ENCODE measurements at places on chromosomes 2 and 18.

- no peak for DNase-seq
Observed at GRCh38 chr2:66840321-66841002, 405.5 kb downstream of the MEIS1 start.

DNA sequence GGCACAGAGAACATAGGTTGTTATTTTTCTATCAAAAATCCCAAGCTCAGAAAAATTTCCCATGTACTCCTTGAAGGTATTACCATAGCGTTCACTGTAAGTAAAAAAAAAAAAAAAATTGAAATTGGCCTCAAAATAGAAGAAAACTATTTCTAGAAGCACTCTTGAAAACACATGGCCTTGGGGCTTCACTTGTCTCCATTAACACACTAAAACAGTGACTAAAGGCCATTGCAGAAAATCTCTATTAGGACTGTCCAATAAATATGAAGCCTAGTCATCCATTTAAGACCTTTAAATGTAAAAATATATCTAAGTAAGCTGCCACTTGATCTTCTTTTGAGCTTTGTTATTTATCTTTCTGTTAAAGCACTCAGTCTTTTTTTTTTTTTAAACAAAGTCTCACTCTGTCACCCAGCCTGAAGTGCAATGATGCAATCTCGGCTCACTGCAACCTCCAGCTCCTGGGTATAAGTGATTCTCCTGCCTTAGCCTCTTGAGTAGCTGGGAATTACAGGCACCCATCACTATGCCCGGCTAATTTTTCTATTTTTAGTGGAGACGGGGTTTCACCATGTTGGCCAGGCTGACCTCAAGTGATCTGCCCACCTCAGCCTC lies 35.8 kb downstream of the CCDC68 start:
- no peak for DNase-seq

- no peak for DNase-seq
Observed at GRCh38 chr2:28030600-28030999, 140.1 kb downstream of the BABAM2 start.

- no peak for DNase-seq
Observed at GRCh38 chr2:223051693-223052289, at the start of gene KCNE4. Gene KCNE4 (plus strand): TSS chr2:223052190. CDS start chr2:223052831, 641 bp downstream.

DNA sequence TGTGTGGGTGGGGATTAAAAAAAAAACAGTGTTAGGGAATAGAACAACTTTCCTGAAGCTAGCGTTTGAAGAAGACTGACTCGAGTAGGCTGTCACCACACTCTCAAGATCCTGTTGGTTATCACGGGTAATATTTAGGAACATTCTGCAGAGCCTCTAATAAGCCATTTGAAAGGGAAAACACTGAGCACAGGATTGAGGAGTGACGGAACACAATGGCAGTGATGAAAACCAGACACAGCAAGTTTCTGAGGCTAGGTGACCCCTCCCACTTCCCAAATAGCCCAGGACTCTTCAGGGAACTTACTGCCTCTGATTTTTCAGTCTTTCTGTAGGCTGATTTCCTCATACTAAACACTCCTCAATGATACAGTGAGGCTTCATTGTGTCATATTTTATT lies 88.2 kb upstream of the TMEM200C start:
- DNase-seq, result no peak

DNA sequence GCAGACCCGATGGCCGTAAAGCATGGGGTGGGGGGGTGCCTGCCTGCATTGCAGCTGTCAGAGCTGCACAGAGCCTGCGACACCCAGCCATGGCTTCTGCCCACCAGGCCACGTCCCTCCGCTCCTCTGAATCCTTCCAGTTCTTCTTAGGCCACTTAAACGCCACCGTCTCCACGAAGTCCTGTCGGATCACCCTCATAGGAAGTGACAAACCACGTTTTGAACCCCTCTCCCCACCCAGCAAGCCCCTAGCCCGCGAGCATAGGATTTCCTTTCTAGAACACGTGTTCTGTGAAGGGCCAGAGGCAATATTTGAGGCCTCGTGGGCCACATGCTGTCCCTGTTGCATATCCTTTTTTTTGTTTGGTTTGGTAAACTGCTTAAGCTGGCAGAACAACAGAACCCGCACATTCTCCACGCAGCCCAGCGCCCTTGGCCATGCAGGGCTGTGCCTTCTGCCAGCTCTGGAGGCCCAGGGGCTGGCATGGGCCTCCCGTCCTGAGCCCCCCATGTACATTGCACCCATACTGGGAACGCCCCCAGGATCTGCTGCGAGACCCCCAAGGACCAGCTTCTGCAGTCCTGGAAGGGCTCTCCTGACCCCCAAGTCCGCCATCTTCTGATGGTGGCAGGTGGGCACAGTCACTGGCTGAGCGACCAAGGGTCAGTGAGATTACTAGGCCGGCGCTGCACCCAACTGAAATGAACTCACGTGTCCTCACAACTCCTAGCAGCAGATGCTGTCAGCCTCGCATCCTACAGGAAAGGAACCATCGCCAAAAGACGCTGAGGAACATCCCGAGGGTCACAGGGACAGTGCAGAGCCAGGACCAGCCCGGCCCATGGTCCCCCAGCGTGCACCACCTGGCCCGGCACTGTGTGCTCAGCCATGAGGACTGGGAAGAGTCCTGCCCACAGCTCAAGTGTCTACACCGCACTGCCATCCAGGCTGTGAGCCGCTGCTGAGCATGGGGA lies 35.1 kb downstream of the ADI1 start:
- DNase-seq, result no peak

DNA sequence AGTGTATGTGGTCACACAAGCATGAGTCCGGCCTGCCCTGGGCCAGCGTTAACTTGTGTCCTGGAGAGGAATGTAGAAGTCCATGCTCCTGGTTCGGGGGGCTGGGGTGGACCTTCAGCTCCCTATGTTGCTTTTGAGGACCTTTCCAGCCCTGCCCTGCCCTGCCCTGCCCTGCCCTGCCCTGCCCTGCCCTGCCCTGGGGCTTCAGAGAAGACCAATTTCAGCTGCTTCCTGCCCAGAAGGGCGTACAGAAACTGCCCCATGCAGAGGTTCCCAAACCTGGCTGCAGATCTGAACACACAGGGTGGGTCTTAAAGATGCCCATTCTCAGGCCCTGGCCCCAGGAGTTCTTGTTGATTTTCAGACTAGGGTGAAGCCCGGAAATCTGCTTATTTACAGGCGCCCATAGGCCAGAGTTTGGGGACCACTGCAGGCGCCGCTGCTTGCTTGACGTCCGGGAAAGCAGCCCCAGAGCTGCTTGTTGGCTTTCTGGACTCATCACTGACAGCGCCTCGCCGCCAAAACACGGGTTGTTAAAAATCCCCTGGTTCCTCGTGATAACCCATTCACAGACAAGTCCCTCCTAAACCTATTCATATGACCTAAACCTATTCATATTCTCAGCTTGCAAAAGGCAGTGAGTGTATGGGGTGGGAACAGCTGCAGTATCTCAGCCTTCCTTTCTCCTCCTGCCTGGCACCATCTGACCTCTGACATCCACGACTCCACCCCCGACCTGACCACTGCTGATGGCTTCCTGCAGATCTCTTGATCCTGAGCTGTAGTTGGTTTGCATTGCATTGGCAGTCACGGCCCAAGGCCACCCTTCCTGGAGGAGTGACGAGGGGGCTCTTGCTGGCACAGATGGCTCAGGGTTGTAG lies 198.3 kb downstream of the GLI2 start:
- DNase-seq, result no peak

DNA sequence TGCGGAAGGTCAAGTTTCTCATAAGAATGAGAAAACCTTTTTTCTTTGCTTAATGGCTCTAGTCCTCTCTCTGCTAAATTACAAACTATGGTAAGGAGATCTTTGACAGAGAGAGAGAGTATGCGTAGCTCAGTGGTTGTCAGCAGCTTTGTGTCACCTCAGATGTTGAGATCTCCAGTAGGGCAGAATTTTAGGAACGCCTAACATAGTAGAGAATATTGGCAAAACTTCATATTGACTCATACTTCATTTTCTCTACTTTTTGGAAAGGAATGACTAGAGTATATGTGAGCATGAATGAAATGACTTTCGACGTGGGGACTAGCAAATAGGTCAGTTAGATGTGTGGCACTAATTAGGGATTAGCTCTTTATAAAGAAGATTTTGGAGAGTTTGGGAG lies 64.0 kb downstream of the WDR7 start:
- DNase-seq, result no peak

DNA sequence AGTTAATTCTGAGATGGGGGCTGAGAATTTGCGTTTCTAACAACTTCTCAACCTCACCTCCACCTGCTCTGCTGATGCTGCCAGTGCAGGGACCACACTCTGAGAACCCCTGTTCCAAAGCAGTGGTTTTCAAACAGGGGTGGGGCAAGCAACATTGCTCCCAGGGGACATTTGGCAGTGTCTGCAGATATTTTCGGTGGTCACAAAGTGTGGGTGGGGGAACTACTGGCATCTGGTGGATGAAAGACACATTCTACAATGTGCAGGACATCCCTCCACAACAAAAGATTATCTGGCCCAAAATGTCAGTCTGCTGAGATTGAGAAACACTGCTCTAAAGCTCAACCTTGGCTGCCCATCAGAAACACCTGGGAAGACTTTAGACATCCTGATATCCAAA lies 188.7 kb upstream of the SATB2 start:
- no peak for DNase-seq
